Amniotic stem cell (primary cell): ENCODE measurements at places on chromosomes 5 and 9.

- DNase-seq, result no peak
Observed at GRCh38 chr5:154829181-154829588, 21.2 kb downstream of the FAXDC2 start.

DNA sequence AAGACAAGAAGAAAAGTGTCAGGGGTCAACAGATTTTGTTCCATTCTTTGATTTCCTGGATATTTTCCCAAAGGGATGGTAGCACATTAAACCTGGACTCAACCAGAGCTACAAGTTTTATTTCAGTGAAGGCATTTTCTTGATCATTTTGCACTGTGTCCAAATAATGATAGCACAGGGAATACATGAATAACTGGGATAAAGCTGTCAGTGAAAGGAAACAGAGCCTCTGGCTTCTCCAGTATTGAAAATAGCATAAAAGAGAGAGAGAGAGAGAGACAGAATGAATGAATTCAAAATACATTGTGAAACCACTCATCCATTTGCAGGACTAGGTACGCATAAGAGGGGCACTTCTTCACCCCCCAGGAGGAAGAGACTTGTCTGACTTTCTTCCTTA is 43.0 kb downstream of the SEMA5A start:
- DNase-seq, result no peak

DNA sequence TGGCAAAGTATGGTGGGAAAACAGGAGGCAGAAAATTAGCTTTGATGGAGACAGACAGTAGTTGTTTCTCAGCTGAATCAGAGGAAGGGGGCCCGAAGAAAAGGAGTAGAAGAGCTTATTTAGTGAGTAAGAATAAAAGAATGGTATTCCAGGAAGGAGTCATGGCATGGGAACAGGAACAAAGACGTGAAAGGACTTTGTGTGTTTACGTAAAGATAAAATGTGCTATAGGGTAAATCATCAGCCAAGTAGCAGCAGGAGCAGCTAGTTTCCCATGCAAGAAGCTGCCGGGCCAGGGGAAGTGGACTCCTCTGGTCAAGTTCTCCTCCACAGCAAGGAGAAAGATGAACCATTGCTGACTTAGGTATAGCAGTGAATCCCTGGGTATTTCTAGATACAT is 454.5 kb downstream of the HINT1 start:
- no peak for DNase-seq

DNA sequence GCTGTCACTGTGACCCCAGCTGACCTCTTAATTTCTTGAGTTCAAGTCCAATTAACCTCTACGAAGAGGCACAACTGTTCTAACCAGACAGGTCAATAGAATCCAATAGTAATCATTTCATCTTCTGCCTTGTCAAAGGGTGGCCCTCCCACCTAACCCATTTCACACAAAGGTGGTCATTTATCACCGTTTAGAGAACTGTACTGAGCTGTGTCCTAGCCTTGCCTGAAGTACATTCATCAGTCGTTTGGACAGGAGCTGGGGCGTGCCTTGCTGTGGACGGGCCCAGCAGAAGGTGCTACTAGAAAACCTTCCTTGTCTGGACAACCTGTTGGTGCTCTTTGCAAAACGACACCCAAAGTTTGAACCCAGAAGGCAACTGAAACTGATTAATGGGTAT is 605.4 kb downstream of the ISL1 start:
- no peak for DNase-seq

- no peak for DNase-seq
Observed at GRCh38 chr9:137878146-137878941, 762 bp downstream of the CACNA1B start.

- DNase-seq, result no peak
Observed at GRCh38 chr9:10015755-10016154, 597.0 kb downstream of the PTPRD start.

DNA sequence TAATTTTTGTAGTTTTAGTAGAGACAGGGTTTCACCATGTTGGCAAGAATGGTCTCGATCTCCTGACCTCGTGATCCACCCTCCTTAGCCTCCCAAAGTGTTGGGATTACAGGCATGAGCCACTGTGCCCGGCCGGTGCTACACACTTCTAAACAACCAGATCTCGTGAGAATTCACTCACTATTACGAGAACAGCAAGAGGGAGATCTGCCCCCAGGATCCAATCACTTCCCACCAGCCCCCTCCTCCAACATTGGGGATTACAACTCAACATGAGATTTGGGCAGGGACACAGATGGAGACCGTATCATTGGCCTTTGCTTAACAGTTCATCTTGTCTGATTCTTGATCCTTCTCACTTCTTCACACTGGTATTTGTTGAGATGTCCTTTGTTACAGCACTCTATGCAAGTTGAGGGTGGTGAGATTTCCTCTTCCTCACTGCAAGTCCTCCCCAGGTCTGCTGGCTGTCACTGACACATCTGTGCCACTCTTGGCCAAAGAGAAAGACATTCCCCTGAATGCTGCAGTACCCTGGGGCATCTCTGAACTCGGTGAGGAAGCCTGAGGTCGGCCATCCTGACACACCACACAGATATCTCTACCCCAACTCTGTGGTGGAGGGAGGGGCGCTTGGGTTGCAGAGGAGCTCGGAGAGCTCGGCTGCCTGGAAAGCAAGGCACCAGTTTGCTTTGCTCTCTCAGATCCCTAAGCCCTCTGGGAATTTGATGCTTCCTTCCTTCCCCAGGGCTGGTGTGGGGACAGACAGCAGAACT is 4.2 kb upstream of the SUB1 start:
- DNase-seq, result no peak

DNA sequence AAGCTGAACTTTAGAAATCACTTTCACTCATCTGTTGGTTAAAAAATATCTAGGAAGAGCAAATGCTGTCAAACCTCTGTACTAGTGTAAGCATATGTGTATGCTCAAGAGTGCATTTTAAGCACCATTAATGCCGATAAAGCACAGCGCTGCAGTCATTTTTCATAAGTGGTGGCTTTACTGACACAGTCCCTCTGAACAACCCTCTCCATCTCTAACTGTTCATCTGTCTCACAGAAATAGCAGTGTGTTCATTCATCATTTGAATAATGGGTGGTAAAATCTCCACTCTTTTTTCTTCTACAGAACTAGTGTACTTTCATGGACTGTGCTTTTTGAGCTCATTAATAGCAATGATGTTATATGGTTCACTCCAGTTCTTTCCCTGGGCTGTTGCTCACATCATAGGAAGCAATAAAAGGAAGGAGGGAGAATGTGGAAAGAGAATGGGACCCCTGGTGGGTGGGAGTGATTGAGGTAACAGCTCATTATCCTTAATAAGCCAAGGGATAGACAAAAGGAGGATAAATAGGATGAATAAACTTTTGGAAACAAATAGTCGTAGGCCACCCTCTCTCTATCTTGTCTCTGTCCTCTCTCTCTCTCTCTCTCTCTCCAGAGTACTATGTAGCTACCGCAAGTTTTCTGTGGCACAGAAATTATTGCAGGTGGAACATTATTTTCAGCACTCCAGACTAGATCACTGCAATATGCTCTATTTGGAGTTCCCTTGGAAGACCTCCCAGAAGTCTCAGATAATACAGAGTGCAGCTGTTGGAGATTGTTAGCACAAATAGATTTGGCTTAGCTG is 117.9 kb upstream of the PRDM9 start:
- no peak for DNase-seq

- DNase-seq, result no peak
Observed at GRCh38 chr5:17947029-17947428, 312.8 kb downstream of the TAF11L14 start.

DNA sequence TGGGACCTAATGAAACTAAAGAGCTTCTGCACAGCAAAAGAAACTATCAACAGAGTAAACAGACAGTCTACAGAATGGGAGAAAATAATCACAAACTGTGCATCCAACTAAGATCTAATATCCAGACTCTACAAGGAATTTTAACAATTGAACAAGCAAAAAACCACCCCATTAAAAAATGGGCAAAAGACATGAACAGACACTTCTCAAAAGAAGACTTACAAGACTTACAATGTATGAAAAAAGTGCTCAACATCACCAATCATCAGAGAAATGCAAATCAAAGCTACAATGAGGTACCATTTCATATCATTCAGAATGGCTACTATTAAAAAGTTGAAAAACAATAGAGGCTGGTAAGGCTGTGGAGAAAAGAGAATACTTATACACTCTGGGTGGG is 58.0 kb downstream of the SHOC1 start:
- DNase-seq, result no peak

DNA sequence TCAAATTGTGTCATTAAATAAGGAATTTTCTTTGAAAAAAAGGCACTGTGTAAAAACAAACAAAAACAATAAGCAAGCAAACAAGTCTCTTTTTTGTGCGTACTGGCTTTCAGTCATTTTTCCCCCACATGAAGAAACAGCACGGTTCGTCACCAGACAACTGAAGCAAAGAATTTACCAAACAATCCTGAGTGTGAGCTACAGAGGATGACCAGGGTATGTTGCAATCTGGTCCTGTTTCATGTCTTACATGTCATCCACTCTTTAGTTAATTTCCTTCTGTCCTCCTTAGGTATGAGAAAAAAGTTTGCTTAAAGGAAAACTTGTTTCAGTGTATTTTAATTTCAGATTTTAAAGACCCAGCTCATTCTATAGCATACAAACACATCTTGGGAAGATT is 1080.7 kb upstream of the NUDT12 start:
- DNase-seq, result no peak

DNA sequence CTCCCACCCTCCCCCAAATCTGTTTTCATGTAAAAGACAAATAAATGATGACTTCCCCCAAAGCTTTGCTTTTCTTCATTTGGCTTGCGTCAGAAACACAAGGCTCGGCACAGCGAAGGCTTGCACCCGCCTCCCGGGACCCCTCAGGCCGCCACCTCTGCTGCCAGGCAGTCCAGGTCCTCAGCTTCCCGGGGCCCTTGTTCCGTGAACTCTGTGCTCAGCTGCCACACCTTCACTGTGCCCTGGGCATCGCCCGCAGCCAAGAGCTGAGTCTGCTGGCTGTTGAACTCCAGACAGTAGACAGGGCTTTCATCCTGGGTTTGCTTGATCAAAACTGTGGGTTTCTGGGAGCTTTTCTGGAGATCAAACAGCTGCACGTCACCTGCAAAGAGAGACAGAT is 23.0 kb downstream of the DYNC2I2 start:
- no peak for DNase-seq

DNA sequence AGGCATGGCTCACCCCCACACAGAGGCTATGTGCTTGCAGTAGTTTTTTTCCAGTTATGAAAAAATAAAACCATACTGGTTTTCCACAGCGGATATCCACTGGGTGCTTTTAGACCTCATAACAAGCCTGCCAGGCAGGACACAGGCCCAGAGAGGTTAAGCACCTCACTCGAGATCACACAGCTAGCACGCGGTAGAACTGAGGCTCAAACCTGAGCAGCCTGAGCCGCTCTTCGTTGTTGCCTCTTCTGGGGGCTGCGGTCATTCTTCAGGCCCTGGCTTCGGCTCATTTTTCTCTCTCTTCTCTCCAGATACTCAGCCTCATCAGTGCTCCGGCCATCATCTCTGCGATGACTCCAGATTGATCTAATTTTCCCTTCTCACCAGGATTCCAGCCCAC is 196.0 kb downstream of the TTLL11 start:
- no peak for DNase-seq

GRCh38 chr9:86838519-86839497 is 108.5 kb downstream of the GAS1 start:
- no peak for DNase-seq

DNA sequence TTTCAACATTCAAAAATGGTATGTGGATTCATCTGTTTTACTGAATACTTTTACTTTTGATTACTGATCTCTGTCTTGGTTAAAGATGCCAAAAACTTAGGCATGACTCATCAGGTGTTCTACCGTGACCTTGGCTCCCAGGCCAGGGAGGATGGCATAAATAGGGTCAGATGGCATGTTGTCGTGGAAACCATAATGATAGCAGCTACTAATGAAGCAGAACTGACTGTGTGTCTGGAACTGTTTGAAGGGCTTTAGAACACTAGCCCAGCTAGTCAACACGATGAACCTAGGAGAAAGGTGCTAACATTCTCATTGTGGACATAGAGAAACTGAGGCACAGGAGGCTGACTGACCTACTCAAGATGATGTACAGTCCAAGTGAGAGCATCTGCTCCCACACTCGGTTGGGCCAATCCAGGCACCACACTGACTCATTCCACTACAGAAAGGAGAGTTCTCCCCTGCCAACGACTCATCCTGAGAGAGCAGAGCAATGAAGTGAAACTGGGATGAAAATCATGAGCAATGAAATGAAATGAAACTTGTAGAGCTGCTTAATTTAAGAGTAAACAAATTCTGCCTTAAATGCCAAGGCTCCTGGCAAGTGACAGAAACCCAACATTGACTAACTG is 116.0 kb downstream of the TENT4A start:
- no peak for DNase-seq

DNA sequence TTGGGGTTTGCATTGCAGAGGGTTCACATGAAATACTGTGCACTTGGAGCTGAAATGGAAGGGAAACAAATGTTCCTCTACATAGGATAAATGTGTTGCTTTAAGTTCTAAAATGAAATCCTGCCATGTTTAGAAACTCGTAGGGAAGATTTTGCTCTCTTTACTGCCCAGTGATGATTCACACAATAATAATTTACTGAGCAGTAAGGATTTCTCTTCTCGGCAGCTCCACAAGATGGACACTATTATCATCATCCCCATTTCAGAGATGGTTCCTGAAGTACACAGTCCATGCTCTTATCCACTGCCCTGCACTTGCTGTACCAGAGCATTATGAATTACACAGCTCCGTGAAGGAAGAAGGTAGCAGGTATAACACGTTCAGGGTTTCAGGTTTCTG is 4.1 kb downstream of the HACD4 start:
- peak; percentile 20 for DNase-seq

- DNase-seq, result no peak
Observed at GRCh38 chr9:94096819-94097577, 12.7 kb downstream of the PTPDC1 start.

DNA sequence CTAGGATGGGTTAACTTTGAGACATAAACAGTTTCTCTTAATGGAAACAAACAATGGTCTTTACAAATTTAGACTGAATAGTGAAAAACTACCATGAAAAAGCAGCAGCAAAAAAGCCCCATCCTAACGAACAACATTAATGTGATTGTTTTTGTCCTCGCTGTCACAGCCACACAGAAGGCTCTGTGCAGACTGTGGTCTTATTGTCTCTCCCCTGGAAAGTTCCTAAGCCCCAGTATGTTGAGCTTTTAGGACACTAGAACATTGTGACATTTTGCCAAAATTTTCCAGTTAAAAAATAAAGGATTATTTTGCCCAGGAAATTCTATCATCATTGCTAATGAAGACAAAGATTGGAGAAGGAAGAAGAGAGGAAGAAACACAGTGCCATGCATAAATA is 12.6 kb upstream of the SOWAHA start:
- DNase-seq, result no peak

DNA sequence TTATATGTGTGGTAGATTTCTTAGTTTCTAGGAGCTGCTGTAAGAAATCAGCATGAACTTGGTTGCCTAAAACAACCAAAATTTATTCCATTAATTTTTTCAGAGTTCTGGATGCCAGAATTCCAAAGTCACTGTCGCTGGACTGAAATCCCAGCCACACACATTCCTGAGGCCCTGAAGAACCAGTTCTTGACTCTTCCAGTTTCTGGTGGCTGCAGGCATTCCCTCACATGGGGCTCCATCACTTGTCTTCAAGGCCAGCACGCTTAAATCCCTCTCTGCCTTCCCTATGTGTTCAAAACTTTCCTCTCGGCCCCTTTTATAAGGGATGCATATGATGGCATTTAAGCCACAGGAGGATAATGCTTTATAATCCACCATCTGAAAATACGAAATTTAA is 1237.5 kb upstream of the CDH9 start:
- no peak for DNase-seq

GRCh38 chr9:116270546-116270945 is 117.0 kb downstream of the PAPPA start:
- DNase-seq, result no peak

- no peak for DNase-seq
Observed at GRCh38 chr5:72647806-72648205, 140.6 kb upstream of the ZNF366 start.
